Ureter (tissue), 1 donor: ENCODE measurements at places on chromosomes 3 and 15. TPM values are rescaled to one million over a fixed set of nuclear protein-coding genes. Genes with fewer than 3 reads are reported as not detected.

Gene CLRN1
- total RNA-seq: not detected

Gene NUP210
- total RNA-seq: 19.9 TPM

Gene CYP8B1
- not detected for total RNA-seq

Gene DNAH12
- total RNA-seq: 0.70 TPM

Gene FETUB
- not detected for total RNA-seq

Gene ANXA2
- 684 TPM for total RNA-seq

Gene UNC13C
- 4.1 TPM for total RNA-seq

Gene ARPIN
- total RNA-seq: 30.0 TPM

Gene CORO2B
- total RNA-seq: 5.4 TPM

Gene DPPA2
- total RNA-seq: not detected

Gene MEGF11
- not detected for total RNA-seq

Gene PLCL2
- total RNA-seq: 9.5 TPM
